ENCODE measurements at places on chromosomes 13 and 19.
A peak's percentile ranks its signal among the peaks of the same experiment; 100 is the strongest.

GRCh38 chr19:33193865-33194362 lies at the start of gene LRP3:
Gene LRP3, plus strand, starts transcription at chr19:33194330. Its CDS starts 456 bp downstream, at chr19:33194786.
- DNase-seq, result no peak

DNA sequence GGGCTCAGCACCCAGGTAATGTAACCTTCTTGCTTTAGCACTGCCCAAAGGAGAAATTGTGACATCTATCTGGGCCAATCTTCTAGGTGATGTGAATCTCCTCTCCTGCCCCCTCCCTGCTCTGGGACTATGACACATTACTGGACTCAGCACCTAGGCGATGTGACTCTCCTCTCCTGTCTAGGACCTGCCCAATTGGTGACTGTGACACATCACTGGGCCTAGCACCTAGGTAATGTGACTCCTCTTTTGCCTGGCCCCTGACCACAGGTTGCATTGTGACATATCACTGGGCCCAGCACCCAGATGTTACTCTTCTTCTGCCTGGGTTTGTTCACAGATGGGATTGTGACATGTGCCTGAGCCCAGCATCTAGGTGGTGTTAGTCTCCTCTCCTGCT lies 45.0 kb downstream of the ZNF85 start:
- no peak for DNase-seq

DNA sequence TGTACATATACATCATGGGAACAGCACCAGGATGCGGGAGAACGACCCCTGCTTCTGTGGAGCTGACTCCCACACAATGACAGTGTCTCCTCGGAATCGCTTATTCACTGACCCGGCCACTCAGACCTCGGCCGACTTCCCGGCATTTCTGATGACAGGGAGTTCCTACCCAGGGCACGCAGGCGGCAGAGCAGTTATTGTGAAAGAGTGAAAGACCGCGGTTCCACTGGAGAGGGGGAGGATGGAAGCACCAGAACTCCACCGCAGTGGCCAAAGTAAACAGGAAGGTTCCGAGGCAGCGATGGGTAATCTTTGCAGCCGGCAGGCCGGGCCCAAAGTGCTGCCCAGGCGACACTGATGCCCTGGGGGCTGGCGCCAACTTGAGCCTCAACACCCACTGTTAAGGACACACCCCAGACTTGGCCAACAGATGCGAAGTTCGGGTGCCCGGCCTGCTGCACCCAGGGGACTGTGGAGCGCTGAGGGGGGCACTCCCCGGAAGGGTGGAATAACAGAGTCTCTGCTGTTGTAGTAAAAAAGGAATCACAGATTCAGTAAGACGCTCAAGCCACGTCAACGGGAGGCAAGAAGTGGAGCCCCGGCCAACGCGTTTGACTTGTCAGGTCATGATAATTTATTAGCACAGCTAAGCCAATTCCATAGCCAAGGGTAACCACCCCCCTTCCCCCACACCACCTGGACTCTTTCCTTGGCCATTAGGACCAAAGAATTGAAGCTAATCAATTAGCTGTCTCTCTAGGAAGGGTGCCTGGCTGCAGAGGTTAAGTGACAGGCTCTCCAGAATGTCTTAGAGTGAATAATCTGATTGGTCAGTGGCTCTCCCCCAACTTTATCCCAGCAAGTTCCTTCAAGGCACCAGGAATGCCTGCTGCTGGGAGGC lies 5.8 kb downstream of the MLLT1 start:
- DNase-seq, result no peak

GRCh38 chr13:48334534-48335127 lies 31.1 kb downstream of the RB1 start:
- DNase-seq, result no peak

DNA sequence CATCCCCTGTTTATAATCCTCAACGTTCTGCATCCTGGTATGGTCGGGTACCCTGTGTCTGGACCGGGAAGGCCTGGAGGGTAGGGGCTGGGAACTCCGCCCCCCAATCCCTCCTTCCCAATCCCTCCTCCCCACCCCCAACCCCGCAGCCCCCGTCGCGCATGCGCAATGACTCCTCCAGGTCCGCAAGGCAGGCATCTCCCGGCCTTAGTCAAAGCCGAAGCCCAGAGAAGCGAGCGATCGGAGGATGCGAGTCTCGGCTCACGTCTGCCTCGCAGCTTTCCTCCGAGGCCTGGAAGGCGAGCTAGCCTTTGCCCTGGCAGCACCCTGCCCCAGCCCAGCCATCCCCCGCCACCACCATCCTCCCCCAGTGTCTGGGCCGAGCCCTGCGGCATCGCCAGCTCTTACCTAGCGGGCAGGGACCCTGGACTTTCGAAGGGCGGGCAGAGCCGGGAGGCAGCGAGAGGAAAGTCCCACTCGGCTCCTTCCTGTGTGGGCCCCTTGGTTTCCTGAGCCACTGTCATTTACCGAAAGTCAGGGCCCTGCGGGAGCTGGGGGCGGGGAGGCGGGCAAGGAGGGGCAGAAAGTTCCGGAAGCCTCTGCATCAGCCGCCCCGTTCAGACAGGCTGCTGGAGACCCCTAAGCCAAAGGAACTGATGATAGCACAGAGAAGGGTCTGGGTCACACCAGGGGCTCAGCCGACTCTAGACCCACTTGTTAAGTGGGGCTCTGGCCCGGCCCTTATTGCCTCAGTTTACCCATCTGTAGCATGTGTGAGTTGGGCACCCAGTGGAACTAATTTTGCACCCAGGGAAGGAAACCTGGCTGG lies at the start of gene JAK3:
Gene JAK3 (minus strand): TSS at position 445 of the 829 bp plus-strand sequence. CDS start 3,565 bp downstream, outside the sequence.
- peak; percentile 41 for DNase-seq

DNA sequence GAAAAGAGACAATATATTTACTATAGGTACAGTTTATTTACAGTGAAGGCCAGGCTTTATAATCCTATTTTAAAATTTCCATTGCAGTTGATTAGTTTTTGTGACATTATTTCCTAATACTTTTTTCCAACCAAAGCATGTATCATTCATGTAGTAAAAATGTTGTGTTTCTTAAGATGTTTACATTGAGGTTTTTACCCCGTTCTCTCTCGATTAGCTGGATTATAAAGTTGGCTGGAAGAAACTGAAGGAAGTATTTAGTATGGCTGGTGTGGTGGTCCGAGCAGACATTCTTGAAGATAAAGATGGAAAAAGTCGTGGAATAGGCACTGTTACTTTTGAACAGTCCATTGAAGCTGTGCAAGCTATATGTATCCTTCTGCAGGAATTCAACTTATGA lies 21.2 kb downstream of the HNRNPM start:
- DNase-seq, result no peak

DNA sequence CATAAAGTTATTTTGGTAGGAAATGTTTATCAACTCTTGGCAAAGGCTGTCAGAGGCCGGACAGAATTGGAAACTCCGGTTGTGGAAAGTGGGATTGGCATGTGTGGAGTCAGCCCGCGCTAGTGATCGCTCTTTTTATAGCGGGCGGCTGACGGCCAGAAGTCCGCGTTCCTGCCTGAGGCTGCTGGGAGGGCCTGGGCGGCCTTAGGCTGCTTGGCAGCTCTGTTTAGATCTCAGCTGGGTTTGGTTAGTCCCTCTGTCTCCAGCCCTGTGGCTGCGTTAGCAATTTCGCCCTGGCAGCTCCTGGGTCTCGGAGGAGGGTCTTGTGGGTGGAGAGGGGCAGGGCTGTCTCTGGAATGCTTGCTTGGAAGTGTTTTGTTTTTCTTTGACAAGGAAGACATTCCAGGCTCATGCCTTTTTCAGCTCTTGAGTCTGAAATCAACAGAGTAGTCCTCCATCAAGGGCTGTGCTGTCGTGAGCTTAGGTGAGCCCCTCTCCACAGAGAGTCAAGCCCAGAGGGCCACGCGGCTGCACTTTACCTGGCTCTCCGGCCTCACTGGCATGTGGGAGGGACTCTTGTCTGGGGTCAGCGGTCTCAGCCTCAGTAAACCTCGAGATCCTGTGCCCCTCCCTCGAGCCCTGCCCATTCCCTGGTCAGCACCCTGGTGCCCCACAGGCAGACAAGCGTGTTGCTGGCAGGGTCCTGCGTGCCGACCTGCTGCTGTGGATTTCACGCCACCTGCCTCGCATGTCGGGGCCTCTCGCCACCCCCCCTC lies 22.5 kb downstream of the DOT1L start:
- DNase-seq, result no peak

DNA sequence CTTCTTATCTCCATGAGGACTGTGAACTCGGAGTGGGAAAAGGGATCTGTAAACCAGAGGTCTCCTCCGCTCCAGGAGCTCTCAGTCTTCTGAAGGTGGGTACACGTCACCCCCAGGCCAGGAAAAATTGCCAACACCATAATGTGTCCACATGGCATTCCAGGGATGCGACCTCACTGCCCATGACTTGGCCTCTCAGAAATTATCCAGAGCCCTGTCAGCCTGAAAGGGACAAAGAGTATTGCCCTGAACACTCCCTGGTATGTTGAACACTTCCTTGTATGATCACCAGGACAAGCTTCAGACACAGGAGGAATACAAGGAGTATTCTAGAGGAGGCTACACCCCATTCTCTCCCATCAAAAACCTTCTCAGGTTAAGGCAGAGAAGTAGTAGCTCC lies 81.0 kb upstream of the SLC7A1 start:
- DNase-seq, result no peak

DNA sequence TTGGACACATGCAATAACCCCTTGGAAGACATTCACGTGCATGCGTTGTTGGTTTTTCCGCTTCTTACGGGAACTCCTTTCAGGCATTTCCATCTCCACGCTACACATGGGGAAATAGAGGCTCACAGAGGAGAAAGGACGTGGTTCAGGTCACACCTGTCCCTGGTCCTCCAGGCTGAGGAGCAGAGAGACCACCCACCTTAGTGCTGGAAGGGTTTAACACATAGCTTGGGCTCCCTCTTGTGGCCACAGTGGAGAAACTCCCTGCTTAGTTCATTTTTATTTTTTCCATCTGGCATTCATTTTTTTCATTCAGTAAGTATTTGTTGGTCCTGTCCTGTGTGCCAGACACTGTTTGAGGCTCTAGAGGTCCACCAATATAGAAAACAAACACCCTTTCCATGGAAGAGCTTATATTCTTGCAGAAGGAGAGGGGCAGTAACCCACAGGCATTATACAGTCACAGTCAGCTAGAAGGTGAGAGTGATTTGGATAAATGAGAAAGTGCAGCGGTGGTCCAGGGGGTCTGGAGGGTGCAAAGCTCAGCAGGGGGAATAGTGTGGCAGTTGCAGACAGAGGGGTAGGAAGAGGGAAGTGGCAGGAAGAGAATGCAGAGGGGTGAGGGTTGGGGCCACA lies 24.2 kb upstream of the TTYH1 start:
- no peak for DNase-seq

GRCh38 chr13:40536443-40537113 lies 129.9 kb downstream of the FOXO1 start:
- no peak for DNase-seq

DNA sequence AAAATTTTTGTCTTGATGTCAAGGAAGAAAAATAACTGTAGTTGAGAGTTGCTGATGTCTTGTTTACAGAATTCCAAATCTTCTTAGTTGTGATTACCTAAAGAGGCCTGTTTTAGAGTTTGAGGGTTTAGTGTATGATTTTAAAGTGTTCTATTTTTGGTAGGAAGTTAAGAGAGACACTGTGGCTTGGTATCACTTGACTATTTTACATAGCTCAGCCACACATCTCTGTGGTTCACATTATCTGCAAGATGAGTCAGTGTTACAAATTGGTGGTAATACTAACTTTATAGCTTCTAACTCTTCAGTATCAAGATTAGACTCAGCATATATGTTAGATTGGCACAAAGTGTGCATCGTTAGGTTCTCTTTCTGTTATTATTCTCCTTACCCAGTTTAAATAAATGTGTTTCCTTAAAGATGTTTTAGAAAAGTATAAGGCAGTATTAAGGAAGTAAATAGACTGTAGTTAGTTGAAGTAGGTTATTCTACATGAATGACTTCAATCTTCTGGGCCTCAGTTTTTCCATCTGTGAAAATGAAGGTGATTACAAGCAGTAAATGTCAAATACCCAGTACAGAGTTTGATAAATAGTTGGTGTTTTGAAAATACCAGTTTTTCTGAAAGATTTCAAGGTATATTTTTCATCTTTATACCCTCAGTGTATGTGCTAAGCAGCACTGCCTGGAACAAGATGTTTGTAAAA lies 33.4 kb downstream of the COG6 start:
- DNase-seq, result no peak

DNA sequence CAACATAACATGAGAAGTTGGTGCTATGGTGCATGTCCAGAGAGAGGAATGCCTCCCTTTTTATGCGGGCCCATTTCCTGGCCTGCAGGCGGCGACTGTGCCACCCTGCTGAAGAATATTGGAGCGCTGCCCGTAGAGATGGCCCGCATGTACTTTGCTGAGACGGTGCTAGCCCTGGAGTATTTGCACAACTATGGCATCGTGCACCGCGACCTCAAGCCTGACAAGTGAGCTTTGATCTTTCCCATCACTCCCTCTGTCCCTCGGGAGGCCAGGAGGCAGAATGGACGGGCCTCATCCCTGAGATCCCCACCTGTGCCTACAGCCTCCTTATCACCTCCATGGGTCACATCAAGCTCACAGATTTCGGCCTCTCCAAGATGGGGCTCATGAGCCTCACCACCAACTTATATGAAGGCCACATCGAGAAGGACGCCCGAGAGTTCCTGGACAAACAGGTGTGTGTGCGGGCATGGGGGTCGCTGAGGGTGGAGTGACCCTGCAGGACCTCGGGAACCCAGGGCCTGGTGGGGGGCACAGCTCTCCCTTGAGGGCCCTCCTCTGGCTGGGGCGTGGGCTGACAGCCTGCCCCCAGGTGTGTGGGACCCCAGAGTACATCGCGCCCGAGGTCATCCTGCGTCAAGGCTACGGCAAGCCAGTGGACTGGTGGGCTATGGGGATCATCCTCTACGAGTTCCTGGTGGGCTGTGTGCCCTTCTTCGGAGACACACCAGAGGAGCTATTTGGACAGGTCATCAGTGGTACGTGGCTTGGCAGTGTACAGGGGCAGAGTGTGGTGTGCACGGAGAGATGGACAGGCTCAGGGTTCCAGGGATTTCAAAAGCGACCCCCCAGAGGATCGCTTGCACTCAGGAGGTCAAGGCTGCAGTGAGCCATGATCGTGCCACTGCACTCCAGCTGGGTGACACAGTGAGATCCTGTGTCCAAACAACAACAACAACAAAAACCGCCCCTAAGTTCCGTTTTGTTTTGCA lies 16.2 kb downstream of the DNASE2 start:
- no peak for DNase-seq

DNA sequence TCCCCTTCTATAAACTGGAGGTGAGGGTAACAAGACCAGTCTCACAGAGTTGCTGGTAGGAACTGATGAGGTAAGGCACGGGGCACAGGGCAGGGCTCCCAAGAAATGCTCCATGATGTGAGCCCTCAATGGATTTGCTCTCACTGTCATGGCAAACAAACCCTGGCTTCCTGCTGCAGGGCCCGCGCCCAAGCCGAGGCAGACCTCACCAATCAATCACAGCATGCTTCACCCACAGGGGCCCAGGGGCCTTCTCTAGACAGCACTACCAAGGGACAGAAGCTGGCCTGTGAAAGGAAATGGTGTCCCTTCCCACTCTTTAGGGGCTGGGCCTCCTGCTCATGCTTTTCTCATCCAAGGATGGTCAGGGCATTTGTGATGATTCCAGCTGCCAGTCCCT lies 25.9 kb upstream of the PLA2G4C start:
- no peak for DNase-seq
